ENCODE measurements at places on chromosomes 6 and 20. TPM values are rescaled to one million over a fixed set of nuclear protein-coding genes. Genes with fewer than 3 reads are reported as not detected.

DNA sequence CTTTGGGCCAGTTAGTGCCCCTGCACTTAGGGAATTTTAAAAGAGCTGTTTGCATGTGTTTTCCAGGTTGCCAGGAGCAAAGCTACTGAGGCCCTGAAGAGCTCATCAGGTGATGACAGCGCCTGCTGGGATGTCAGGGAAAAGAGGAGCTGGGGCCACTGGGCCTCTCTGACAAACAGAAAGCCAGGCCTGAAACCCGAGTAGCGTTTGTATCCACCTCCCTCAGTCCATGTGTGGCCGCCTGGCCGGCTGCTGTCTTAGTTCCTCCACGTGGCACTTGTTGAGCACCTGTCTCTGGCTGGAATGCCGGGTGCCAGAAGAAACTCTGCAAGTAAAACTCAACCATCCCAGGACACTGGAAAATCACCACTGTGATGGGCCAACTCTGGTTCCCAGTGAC, 601.2 kb downstream of the CDH26 start:
- no peak for DNase-seq

GRCh38 chr6:44297063-44298038, 15.8 kb downstream of the AARS2 start:
- DNase-seq: peak; percentile 15

Gene ADGB
- not detected for total RNA-seq

- DNase-seq: no peak
Observed at GRCh38 chr6:131597446-131597845, 24.4 kb downstream of the ARG1 start.

- no peak for DNase-seq
Observed at GRCh38 chr6:25263657-25264056, 15.5 kb upstream of the CARMIL1 start.

GRCh38 chr6:100062621-100063020, 68.6 kb upstream of the MCHR2 start:
- no peak for DNase-seq

Gene PROCR
- total RNA-seq: 3.2 TPM

DNA sequence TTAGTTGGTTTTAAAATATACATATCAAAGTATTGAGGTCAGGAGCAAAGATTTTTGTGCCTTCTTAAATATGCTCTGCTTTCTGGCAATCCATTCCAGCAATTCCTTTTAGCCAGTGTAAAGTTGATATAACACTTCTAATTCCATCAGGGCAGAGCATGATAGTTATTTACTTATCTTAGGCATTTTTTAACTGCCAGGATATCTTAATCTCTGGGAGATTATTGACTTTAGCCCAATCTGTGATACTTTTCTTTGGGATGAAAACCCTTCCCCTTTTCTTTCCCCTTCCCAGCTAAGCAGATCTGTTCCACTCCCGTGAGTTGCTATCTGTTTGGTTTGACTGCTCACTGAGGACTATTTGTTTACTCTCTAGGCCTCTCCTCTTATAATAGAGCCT, 168.7 kb upstream of the RSPO3 start:
- no peak for DNase-seq

Gene CRISP2
- total RNA-seq: not detected

DNA sequence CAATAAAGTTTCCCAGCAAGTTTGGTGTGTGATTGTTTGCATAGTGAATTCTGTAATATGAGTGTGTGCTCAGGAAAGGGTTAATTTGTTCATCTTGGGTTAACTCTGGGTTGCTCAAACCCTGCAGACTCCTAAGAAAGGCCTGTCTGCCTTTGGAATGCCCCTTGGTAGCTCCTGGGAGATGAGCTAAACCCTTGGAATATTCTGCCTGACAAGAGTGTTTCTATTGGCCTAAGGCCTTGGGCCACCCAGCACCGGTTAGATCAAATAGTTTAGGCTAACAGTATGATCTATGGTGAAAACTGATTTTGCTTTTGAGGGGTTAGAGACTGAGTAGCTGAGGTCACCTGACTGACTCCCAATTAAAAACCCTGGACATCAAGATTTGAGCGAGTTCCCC, 248.3 kb downstream of the GRM1 start:
- no peak for DNase-seq

- DNase-seq: no peak
Observed at GRCh38 chr6:158149641-158150040, 18.4 kb downstream of the SERAC1 start.

GRCh38 chr20:13461849-13462458, 176.8 kb downstream of the TASP1 start:
- no peak for DNase-seq

- DNase-seq: no peak
Observed at GRCh38 chr20:57241363-57241991, 25.0 kb downstream of the BMP7 start.

DNA sequence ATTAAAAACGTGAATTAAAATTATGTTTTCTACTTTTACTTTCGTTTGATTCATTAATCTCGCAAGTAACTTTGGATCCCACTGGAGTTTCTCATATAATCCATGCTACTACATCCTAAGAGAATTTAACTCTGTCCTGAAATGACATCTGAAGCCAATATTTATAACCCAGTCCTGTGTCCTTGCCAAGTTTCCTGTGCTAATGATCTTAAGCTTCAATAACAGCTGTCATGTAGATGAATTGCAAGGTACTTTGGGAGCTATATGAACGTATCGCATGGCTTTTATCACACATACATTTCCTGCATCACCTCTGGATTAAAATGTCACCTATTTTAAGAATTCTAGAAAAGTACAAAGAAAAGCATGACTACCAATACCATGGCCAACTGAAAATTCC, 833.8 kb upstream of the CITED2 start:
- DNase-seq: no peak

Gene RAB32
- 0.49 TPM for total RNA-seq

Gene ISM1
- total RNA-seq: 0.23 TPM

GRCh38 chr6:42899871-42900270, 16.0 kb upstream of the PTCRA start:
- DNase-seq: no peak

DNA sequence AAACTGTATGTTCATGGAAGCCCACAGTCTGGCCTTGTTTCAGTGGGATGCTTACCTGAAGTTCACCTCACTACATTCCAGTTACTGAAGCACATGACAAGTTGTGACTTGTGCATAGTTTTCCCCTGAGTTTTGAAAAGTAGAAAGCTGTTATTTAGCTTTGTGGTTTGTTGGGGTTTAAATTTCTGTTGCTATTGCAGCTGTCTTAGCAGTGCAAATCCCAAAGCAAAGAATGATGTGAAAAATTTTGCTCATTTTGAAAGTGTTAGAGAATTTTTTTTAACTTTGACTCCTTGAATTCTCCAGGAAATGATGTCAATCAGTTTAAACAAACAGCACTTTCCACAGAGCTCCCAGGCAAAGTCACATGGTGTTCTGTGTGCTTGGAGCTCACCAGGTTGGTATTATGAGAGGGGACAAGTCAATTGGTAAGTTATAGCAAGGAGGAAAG, 268.4 kb downstream of the ADGRG6 start:
- DNase-seq: no peak

DNA sequence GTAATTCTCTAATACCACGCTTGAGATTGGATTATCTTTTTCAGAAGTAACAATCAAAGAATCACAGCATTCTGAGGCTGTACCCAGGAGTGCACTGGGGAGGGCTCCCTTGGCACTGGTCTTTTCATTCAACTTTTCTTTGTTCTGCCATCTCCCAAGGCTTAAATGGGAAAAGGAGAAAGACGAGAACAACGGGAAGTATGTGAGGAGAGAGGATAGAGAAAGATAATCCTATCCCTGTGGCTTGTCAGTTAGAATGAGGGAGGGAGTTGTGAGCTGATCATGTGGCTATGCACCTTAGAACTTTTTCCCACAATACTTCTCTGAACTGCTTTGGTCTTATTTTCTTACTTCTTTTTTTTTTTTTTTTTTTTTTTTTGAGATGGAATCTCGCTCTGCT, 83.1 kb downstream of the CAP2 start:
- DNase-seq: no peak

DNA sequence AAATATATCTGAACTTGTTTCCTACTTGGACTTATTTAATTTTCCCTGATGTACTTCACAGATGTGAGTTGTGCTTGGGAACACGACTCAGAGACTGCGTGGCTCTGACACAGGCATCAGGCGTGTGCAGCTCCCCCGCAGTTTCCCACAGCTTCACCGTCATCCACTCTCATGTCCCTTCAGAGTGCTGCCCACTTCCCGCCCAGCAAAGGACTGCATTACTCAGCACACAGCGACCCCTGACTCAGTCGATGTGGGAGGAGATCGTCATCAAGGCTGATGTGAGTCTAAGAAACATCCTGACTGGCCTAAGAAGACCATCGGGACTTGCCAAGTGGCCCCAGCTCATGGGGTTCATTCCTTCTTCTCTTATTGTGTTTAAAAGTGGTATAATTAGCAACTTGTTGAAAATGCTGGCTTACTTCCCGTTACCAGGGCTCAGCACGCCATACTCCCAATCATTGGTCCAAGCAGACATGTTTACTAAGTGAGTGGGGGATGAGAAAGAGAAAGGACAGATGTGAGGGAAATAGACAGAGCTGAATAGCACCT, 539.4 kb upstream of the JARID2 start:
- no peak for DNase-seq

DNA sequence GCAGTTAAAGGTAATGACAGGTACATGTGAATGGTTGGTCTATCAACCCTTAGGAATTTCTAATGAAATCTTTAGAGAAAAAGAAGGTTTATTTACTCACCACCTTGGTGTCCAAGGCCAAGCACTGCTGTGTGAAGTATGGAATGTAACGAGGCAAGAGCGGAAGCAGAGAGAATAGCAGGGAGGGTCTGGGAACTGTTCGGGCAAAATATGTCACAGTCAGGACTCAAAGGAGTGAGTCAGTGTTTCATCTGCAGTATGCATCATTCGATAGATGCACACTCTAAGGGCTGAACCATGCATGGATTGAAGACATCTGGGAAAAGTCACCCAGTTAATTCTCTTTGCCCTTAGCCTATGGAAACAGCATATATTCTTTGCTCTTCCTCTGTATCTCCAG, 33.2 kb downstream of the ADGRF5 start:
- DNase-seq: no peak

DNA sequence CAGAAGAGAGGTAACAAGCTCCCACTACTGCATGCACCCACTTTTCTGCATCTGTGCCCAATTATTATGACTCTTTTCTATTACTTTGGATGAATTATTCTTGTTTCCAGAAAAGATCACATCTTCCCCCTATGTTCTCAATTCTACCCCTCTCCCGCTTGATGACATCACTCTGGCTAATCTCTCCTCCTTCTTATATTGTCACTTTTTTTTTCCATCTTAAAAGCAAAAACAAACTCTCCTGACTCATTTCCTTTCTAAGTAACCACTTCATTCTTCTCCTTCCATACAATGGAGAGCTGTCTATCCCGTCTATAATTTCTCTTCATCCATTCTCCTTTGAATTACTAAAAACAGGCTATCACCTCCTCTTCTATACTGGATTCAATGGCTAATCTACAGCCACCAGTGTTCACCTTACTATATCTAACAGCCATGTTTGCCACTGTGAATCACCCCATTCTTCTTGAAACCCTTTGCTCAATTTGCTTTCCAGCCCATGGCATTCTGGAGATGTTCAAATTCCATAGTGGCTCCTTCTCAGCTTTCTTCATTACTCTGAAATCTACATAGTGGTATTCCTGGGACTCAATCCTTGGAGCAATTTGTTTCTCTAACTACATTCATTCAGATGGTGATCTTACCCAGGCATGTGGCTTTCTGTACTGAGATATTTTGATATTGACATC, 378.4 kb downstream of the ARHGAP18 start:
- DNase-seq: no peak

DNA sequence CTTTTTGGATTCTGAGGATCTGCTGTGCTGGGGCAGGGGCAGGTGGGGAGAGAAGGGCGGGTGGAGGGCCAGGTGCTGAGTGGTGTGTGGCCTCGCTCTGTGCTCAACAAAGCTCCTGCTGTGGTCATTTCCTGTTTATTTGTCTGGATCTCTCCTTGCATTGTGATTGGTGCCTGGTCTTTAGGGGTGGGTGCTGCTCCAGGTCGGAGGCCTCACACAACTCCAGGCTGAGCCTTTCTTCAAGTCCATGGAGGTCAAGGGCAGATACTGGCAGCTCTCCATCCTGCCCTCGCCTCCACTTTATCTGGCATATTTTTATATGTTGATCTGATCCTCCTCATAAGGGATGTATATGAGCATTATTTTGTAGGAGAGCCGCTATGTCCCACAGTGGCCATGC, 36.2 kb downstream of the HLA-F start:
- DNase-seq: no peak

GRCh38 chr6:16839631-16840179, 78.4 kb upstream of the ATXN1 start:
- DNase-seq: no peak

DNA sequence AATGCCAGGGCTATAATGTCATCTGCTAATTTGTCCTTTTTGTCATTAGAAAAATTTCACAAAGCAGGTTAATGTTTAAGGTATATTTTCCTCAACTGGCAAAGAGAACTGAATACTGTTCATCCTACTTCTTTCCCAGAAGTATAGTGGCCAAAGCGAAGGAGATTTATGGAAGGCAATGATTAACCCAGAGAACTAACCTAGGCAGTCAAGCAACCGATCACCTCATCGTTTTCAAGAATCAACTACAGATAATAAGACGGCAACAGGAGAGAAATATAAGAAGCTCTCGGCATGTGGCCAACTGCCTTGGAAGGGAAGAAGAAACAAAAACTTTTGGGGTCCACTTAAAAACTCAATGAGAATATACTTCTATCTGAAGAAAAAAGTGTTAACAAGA, 38.2 kb downstream of the REV3L start:
- DNase-seq: no peak

GRCh38 chr20:47428164-47428563, 71.7 kb upstream of the ZMYND8 start:
- no peak for DNase-seq

DNA sequence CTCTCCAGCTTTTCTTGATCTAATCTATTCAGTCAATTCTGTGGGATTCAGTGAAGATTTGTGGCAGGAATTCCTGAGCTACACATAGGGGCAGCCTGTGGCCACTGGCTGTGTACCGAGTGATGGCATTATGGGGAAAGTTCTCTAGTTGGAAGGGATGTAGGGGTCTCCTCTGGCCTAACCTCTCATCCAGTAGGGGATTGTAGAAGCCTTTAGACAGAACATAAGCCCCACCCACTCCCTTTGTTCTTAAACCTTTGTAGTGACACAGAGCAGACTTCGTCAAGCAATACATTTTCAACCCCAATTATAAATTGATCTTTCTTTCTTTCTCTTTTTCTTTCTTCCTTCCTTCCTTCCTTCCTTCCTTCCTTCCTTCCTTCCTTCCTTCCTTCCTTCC, 188.9 kb downstream of the QKI start:
- DNase-seq: no peak

Measured in naive thymus-derived CD8-positive, alpha-beta T cell (primary cell).